ENCODE measurements at places on chromosomes 11 and 22.
A peak's percentile ranks its signal among the peaks of the same experiment; 100 is the strongest.

- DNase-seq = peak; percentile 43
Observed at GRCh38 chr11:1202776-1203504, 19.9 kb upstream of the MUC5B start.

GRCh38 chr11:44615913-44616791 is 50.7 kb downstream of the CD82 start:
- no peak for DNase-seq

- DNase-seq = no peak
Observed at GRCh38 chr11:35390737-35391682, 28.3 kb downstream of the SLC1A2 start.

GRCh38 chr22:38774496-38775166 is 18.8 kb upstream of the SUN2 start:
- DNase-seq = no peak

DNA sequence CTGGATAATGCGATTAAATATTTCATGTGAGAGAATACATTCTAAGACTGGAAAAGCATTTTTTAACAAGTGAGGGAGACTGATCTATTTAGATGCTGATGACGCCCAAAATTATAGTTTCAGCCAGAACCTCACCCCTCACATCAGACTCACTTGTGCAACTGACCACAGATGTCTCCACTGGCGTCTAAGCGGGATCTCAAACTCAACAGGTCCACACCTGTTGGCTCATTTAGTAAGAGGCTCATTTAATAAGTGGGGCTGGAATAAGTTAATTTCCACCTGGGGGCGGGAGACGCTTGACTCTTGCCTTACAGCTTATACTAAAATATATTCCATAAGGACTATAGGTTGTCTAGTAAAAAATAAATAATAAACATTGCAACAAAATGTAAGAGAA is 47.5 kb downstream of the MORC2 start:
- DNase-seq = no peak

DNA sequence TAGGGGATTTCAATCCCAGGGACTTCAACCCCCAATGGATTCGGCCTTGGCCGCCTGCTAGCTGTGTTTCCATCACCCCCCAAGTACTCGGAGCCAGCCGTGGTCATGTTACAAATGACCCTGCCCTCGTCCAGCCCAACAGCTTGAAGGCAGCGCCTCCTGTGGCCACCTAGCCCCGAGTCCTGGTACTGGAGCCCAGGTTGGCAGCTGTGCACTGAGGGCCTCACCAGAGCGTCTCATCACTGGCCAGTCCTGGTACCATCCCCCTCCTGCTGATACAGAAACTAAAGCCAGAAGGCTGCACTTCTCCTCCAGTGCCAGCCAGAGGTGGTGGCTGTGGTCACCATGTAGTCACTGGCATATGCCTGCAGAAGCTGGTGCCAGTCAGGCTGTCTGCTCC is 44.9 kb upstream of the FADD start:
- DNase-seq = no peak

GRCh38 chr22:26801449-26801848 is 144.1 kb downstream of the MIAT start:
- DNase-seq = no peak

GRCh38 chr11:108852701-108853100 is 187.8 kb downstream of the DDX10 start:
- no peak for DNase-seq

GRCh38 chr11:64269540-64270220 is 14.8 kb downstream of the BAD start:
- peak; percentile 99 for DNase-seq

DNA sequence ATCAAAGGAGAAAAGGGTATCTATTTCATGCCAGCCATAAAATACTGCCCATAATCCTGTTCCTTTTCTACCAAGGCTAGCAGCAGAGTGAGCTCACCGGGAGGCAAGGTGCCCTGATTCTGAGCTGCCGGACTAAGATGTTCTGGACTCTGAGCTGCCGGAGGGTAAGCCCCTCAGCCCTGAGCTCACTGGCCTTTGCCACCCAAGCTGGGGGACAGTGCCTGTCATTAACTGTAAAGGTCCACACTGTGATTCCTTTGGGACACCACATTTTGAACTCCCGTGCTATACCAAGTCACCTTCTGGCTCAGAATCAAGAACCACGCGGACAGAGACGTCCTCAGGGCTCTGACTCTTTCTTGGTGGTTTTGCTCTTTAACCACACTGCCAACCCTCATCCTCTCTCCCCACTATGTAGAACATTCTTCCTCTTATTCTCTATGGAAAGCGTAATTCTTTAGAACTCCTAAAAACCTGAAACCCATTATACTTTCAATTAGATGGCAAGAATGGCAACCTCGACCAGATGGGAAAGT is 88.4 kb upstream of the BID start:
- no peak for DNase-seq

GRCh38 chr11:76807206-76807875 is 24.2 kb downstream of the TSKU start:
- DNase-seq = peak; percentile 54

DNA sequence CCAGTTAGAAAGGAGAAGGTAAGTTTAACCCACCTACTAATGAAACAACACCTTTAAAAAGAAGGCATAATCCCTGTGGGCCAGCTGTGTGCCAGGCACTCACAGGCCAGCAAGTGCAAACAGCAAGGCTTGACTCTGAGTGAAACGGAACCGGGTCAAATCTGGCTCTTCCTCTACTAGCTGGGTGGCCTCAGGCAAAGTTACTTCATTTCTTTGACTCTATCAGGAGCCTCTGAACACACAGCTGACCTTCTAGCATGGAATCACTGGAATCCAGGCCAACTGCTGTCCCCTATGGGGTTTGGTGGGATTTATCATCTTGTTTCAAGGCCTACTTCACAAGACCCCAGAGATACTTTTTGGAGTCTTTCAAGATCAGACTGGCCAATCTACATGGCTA is 3.3 kb downstream of the RAB38 start:
- DNase-seq = no peak

GRCh38 chr22:19176732-19177131 is 1.8 kb downstream of the SLC25A1 start:
- DNase-seq = no peak

DNA sequence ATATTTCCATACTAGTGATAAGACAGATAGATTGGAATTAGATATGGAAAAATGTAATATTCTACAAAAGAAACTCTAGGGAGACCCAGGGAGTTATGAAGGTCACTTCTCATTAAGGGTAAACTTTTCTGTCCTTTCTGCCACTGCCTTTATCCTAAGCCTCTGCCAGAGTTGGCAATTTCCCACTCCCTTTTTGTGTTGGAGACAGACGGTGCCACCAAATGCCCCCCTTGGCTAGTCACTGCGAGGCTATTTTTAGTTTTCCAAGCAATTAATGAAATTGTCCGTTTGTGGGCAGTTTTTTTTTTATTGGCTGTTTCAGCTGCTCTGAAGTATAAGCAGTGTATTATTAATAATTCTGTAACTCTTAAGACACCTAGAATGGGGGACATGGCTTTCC is 67.6 kb upstream of the TENM4 start:
- DNase-seq = no peak

- no peak for DNase-seq
Observed at GRCh38 chr22:47390026-47390970, 627.8 kb downstream of the TBC1D22A start.

GRCh38 chr22:31321421-31321820 is 24.7 kb downstream of the PATZ1 start:
- no peak for DNase-seq

DNA sequence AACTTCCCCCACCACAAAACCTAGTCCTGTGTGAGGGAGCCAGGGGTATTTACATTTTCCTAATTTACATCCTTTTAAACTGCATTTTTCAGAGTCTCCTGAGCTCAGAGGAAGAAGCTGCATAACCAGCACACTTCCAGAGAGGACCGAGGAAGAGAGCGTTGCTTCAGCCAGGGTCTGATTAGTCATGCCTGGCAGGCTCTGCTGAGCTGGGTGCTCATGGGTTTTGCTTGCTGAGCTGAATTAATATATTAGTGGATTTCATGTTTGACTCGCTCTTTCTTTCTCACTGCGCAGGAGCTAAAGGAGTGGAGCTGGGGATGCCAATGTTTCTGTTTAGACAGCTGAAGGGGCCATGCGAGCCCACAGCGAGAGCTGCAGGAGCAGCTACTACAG is 539.3 kb upstream of the B3GAT1 start:
- no peak for DNase-seq

- no peak for DNase-seq
Observed at GRCh38 chr11:59983212-59983611, 19.4 kb downstream of the OOSP4A start.

GRCh38 chr11:27726981-27727380 is 26.7 kb upstream of the BDNF start:
- no peak for DNase-seq

- no peak for DNase-seq
Observed at GRCh38 chr11:26194881-26195280, 137.0 kb upstream of the ANO3 start.

DNA sequence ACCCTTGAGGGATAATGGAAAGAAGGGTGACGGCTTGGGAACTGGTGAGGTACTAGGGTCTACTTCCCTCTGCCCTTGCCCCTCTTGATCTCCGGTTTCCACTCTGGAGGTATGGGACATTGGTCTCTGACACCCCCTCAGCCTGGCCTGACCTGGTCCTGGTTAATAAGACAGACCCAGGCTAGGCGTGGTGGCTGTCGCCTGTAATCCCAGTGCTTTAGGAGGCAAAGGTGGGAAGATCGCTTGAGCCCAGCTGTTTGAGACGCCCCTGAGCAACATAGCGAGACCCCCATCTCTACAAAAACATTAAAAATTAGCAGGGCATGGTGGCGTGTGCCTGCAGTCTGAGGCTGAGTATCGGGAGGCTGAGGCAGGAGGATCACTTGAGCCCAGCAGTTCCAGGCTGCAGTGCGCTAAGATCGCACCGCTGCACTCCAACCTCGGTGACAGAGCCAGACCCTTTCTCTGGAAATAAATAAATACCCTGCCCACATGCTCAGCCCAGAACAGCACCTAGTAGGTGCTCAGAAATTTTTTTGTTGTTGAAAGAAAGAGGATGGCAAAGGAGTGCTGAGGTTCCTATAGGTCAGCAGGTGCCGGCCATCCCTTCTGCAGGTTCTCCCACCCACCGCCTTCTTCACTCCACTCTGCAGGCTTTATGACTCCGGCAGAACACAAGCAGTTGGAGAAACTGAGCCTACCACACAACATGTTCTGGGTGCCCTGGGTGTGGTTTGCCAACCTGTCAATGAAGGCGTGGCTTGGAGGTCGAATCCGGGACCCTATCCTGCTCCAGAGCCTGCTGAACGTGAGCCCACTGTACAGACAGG is 6.3 kb downstream of the BEST1 start:
- DNase-seq = no peak

GRCh38 chr22:35483730-35484129 is 56.9 kb upstream of the RASD2 start:
- no peak for DNase-seq

DNA sequence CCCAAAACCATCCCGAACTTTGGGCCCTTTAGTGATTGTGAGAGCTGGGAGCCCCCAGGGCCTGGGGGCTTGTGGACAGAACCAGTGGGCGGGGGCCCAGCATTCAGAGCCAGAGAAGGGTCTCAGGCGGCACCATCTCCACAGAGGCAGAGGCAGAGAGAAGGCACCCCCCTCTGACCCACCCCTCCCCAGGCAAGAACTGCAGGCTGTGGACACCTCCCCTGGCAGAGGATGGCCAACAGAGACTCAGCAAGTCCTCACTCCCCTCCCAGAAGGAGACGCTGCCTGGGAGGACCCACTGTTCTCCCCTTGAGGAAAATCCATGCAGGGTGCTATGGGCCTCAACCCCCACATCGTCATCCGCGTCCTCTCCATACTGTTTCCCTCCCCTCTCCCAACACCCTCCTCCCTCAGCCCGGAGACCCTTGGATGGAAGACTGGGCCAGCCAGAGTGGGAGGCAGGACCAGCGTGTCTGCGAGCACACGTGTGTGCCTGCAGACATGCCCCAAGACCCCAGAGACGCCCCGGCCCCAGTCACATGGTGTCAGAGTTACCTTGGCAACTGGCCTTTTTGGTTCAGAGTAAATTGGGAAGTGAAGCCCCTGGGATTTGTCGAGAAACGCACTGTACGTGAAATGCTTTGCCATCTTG is 42.6 kb downstream of the KCNC1 start:
- no peak for DNase-seq
